ENCODE measurements at places on chromosomes 11 and 22. TPM values are rescaled to one million over a fixed set of nuclear protein-coding genes. Genes with fewer than 3 reads are reported as not detected.

GRCh38 chr11:107998761-107999160, 9.9 kb upstream of the CUL5 start:
- DNase-seq = no peak

GRCh38 chr11:116857936-116858335, 20.5 kb upstream of the APOA1 start:
- DNase-seq = no peak

- DNase-seq = no peak
Measured at GRCh38 chr11:62513626-62514025, 33.0 kb downstream of the AHNAK start.

DNA sequence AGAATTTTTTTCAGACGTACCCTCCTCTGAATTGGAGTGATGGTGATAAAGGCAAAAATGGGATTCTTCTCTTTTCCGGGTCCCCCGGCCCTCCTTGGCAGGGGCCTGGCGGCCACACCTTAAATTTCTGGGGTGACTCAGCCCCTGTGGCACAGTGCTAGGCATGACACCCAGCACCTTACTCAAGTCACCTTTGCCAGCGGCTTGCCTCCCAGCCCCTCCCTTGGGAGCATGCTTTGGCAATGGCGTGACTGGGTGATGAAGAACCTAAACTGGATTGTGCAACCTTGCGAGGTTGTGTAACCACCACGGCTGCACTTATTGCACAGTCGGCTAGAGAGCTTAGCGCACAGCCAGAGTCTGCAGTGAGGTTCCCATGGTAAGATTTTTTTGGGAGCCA, 16.2 kb upstream of the LDLRAD3 start:
- no peak for DNase-seq

DNA sequence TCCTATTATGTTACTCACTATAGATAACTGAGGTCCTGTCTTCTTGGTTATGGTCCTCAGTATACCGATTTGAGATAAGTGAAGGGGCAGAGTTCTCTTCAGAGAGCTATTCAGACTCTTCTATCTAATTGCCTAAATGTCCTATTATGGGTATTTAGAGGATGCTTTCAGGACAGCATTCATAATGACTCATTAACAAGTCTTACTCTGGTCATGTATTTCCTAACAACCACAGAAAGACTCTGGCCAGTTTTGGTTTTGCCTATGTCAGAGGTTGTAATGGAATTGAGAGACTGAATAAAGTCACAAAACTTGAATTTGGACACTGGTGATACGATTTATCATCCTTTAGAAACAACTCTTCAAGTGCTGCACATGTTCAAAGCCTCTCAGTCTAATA, 1233.0 kb downstream of the JRKL start:
- no peak for DNase-seq

Gene PHLDA2
- 11.1 TPM for total RNA-seq

Gene ACTN3
- not detected for total RNA-seq

DNA sequence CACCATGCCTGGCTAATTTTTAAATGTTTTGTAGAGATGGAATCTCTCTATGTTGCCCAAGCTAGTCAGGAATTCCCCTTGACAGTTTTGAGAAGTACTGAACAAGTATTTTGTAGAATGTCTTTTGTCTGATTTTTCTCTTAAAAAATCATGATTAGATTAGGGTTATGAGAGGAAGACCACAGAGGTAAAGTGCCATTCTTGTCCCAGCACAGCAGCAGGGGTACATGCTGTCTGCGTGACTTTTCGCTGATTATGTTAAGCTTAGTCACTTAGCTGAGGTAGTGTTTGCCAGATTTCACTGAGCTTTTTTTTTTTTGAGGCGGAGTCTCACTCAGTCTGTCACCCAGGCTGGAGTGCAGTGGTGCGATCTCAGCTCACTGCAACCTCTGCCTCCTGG, 13.6 kb upstream of the NUP160 start:
- DNase-seq = no peak

GRCh38 chr11:103294516-103294915, 185.3 kb downstream of the DYNC2H1 start:
- no peak for DNase-seq

- no peak for DNase-seq
Measured at GRCh38 chr11:74784234-74784633, 35.6 kb downstream of the RNF169 start.

DNA sequence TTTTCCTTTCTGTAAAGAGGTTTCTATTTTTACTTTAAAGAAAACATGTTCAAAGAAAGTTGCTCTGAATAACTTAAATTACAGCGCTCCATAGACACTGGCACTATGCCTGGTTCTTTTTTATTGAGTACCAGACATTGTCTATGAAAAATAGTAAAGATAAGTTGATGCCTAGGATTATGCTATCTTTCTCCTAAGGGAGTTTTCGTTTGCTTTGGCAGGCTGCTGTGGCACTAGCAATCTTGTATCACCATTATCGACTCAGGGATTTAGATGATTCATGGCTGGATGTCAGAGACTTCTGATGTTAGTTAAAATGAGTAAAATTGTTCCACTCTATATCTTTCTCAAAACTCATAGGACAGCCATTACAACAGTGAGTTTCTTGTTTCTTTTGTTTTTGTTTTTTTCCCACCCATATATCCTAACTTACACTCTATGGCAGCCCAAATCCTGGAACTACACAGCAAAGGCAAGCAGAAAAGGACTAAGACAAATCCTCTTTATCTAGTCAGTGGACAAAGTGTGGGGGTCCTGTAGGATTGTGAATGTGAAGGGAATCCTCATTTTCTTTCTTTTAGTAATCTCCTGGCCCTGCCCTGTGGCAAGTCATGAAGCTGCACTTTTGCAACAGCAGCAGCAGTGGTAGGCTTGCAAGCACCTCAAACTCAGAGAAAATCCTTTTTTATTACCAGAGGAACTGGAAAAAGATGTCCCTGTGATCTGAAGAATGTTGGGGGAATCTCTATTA, 20.7 kb downstream of the SLN start:
- DNase-seq = no peak

Gene POTEH
- 0.40 TPM for total RNA-seq

DNA sequence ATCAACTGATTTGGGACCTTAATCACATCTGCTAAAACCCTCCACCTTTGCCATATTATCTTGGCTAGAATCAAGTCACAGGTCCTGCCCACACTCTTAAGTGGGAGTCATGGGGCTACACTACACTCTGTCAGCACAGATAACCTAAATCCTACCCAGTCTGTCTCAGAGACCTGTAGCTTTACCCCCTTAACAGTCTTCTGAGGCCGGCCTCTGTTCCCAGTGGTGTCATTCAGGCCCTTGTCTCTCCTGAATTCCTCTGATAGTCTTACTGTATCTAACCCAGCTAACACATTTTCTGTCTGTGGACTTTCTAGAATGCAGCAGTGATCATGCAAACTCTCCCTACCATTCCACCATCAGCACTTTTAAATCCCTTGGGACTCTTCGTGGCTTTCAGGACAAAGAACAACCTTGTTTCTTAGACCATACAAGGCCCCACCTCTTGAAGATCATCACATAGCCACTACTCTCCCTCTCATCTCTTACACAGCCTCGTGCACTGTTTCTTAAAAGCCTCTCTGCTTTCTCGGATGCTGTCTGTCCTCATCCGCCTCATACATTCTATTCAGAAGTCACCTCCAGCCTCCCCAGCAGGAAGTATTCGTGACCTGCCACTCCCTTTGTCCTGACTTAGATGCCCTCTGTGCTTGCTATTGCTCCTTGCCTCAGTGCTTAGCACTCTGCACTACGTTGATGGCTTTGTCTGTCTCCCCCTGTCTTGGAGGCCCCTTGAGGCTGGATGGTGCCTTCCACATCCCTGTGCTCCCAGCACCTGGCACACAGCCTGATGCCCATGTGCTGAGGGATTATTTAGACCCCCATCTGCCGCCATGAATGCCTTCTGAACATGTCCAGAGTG, 57.9 kb downstream of the PANX1 start:
- peak; percentile 56 for DNase-seq

GRCh38 chr11:1343391-1344055, 34.1 kb upstream of the TOLLIP start:
- no peak for DNase-seq

DNA sequence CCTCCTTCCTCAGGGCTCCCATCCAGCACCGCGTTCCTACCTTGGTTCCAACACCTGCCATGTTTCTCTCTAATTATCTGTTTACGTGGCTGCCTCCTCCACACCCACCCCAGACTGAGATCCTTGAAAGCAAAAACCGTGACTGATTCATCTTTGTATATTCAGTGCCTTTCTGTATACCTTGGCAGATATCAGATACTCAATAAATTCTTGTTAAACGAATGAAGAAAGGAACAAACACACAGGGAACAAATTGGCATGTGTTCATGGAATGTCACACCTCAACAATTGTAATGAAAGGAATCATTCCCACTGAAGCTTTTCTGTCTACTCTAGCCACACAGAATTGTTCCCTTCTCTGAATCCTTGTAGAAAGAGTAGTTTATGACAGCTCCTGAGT, 20.4 kb upstream of the LRRC55 start:
- no peak for DNase-seq

- no peak for DNase-seq
Measured at GRCh38 chr11:91761406-91762025, 463.1 kb upstream of the FAT3 start.

Gene F2
- not detected for total RNA-seq

GRCh38 chr11:3201112-3201581, 17.5 kb downstream of the MRGPRG start:
- no peak for DNase-seq

DNA sequence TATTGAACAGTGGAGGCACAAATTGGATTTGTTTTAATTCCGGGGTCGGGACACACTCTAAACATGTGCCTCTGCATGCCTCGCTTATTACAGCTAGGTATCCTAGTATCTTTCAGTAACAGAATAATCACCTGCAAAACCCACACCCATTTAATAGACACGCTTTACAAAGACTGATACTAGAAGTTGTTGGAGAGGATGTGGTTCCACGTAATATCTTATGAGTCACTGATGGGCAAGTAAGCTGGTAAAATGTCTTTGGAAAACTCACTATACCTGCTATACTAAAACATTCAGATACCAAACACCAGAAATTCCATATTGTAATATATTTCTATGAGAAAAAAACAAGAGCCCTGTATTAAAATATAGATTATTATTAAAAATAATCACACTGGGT, 84.0 kb downstream of the GGTLC2 start:
- no peak for DNase-seq

- no peak for DNase-seq
Measured at GRCh38 chr11:104655066-104655465, 243.2 kb downstream of the CASP12 start.

- no peak for DNase-seq
Measured at GRCh38 chr11:36274414-36274813, 14.8 kb downstream of the COMMD9 start.

- peak; percentile 53 for DNase-seq
Measured at GRCh38 chr11:123083623-123084029, 21.7 kb upstream of the HSPA8 start.

Gene TFIP11
- total RNA-seq = 42.6 TPM

DNA sequence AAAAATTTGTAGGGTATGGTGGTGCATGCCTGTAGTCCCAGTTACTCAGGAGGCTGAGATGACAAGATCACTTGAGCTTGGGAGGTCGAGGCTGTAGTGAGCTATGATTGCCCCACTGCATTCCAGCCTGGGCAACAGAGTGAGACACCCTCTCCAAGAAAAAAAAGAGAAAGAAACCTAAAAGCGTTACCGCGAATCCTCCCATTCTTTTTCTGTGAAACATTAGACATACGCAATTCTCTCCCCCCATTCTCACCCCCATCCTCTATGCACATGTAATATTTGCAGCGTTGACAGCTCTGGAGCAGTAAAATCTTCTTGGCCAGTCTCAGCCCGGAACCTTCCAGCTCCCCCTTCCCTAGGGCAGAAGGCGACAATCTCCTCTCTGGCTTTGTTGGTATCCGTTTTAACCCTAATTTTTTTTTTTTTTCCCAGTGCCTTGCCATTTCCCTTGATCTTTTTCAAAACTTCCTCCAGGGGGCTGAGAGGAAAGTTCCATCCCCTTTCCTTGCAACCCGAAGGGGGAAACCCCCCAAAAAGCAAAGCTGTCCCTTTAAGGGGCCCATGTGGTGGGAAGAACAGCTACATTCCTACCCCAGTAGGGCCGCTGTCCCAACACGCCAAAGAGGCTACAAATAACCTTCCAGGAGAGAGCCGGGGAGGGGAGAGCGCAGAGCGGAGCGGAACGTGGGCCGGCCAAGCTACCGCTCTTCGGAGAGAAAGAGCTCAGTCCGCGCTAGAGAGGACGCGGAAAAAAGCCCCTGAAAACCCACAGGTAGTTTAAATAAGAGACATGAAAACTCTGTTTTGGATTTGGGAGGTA, 1.9 kb downstream of the LRP4 start:
- peak; percentile 61 for DNase-seq

Gene LRRC4C
- total RNA-seq = not detected

DNA sequence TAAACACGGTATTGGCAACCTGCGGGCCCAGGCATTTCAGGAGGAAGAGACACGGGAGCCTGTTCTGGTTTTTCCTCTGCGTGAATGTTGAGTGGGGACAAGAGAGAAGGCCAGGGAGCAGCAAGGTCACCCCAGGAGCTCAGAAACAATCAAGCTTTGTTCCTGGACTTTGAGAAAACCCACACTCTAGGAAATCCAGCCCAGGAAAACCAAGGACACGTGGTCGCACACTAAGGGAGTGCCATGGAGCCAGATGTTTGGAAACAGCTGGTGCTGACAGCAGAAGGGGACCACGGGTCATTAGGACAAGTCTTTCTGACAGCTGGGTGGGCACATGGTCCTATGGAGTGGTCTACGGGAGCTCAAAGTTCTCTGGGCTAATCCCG, 44.1 kb downstream of the MYH9 start:
- DNase-seq = peak; percentile 42

Gene MED19
- total RNA-seq = 14.1 TPM

- DNase-seq = peak; percentile 90
Measured at GRCh38 chr11:13134886-13135285, 125.8 kb downstream of the RASSF10 start.

DNA sequence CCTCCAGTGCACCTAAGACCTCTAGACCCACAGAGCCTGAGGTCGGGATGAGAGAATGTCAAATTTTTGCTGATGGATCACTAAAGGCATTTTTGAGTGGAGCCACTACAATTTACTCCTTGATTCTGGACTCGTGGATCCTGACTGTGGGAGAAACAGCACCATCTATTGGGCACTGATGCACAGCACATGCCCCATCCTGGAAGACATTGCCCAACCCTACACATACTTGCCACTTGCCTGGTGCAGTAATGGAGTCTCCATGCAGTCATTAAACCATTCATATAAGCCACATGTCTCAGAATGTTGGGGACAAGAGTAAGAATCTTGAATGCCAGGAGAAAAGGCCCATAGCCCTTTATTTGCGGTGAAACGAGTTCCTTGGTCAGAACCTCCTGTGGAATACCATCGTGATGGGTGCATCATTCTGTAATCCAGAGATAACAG, 103.9 kb downstream of the GGTLC2 start:
- peak; percentile 75 for DNase-seq

Gene OR5A1
- total RNA-seq = not detected

GRCh38 chr11:125020342-125020741, 42.8 kb upstream of the SLC37A2 start:
- DNase-seq = no peak

GRCh38 chr11:1532606-1533341, 39.3 kb downstream of the DUSP8 start:
- DNase-seq = no peak

Gene INSC
- total RNA-seq = 0.87 TPM

Measured in SK-MEL-5 (cell line).